Activated T-helper 17 cell treated with anti-CD3 and anti-CD28 coated beads, Interleukin-2, amount 50 U/mL, for 72 hours (primary cell): ENCODE measurements at places on chromosomes 5 and 9. TPM values are rescaled to one million over a fixed set of nuclear protein-coding genes. Genes with fewer than 3 reads are reported as not detected.

KCNN2 gene
- not detected for total RNA-seq

VLDLR gene
- 10.9 TPM for total RNA-seq

IDNK gene
- total RNA-seq = 2.9 TPM

GTF3C5 gene
- 83.3 TPM for total RNA-seq

PRRX2 gene
- total RNA-seq = not detected

PANK3 gene
- 42.0 TPM for total RNA-seq

FBN2 gene
- not detected for total RNA-seq

ABLIM3 gene
- 0.61 TPM for total RNA-seq

RALGPS1 gene
- 2.3 TPM for total RNA-seq

- ATAC-seq = no peak
Measured at GRCh38 chr5:103402851-103403250, 144.3 kb downstream of the MACIR start.

DNA sequence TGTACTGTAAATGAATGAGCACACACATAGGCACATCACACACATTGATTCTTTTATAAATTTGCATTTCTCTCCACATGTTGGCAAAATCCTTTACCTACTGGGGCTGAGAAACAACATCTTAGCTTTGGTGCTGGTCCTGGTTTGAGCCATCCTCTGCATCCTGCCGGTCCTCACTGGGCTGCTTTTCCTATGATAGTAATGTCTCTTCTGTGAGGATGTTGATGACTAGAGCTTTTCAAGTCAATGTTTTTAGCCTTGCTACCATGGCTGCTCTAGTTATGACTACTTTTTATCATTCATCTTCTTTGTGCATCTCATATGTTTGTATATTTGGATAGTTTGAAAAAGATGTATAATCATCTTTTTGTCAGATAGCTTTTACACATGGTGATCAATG lies 280.4 kb upstream of the CD180 start:
- ATAC-seq = no peak

DNA sequence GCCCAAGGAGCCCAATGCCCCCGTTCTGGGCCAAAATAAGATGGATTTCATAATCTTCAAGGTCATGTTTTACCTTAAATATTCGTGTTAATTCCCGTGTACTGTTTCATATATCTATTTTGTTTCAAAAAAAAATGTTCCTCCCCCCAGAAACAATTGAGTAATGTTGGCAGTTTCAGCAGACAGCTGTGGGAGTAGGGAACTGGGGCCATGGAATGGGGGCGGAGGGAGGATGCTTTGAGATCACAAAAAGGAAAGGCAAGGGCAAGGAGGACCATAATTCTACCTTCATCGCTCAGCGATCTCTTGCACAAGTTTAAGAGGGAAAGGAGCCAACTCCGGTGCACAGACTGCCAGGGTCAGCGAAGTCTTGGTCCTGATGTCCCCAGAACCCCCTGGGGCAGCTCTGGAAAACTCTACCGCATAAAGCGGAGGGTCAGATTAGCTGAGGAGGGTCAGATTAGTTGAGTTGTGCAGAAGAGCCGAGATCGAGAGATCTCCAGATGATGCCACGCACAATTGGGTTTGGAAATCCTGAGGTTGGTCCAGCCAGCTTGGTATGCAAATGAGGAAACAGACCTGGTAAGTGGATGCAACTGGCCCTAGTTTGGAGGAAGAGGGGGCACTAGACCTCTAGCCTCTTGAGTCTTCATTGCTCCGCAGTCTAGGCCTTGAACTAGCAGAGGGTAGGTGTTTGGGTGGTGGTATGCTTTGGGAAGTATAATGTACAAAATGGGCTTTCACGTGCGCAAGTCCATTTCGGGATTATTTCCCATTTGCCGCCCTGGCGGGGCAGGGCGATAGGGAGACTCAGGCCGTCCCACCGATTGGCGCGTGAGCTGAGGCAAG lies 24.0 kb downstream of the CDKN2A start:
- no peak for ATAC-seq

DNA sequence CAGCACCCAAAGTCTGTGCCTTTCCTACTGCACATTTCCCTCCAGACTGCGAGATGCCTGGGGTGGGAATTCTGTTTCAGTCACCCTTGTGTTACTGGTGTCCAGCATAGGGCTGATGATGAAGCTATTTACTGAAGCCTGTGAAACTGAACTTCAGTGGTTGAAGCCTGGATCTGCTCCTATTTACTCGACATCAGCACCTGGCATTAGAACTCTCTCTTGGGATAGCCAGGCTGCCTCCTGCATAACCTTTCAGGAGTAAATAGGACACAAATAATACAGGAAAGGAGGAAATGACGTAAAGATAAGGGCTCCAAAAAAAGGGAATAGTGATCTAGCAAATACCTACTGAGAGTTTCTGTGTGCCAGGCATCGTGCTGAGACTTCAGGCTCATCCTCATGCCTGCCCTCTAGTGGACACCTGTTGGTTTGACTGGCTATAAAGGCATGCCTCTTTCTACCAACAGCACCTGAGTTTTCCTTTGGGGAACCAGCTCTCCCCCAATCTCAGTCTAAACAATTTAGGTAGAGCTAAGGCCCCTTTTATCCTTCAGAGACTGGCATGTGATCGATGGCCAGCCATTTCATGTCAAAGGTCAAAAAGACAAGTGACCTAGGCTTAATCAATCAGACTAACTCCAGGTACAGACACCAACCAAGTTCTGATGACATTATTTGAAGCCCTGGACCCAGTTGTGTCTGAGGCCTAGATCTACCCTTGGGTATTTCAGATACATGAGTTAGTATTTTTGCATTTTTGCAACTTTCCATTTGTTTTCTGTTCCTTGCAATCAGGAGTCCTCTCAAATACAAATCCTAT lies 192.1 kb upstream of the TRIM32 start:
- ATAC-seq = peak; percentile 47

- ATAC-seq = no peak
Measured at GRCh38 chr5:128539038-128539429, 989 bp upstream of the FBN2 start.

DNA sequence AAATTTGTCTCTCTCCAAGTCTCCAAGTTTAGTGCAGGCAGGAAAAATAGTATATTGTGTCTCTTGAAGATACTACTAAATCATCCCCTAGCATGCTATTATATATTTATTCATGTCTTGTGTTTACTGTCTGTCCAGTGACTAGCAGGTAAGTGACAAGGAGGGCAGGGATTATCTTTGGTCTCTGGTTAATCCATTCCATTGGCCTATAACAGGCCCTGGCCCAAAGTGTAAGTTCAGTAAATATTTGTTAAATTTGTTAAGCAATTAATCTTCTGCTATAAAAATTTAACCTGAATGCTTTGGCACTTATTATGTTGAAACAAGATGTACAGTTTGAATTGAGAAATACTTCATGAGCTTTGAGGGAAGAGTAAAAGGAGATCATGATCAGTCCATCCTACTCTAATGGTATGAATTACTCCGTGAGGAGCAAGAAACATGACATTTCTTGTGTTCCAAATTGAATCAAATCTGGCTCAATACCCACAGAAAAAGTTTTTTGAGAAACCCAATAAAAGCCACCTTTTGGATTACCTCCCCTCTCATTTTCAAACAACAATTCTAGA lies 219.7 kb downstream of the DTWD2 start:
- ATAC-seq = no peak

GRCh38 chr9:123438821-123439220 lies 82.8 kb downstream of the CRB2 start:
- no peak for ATAC-seq

DNA sequence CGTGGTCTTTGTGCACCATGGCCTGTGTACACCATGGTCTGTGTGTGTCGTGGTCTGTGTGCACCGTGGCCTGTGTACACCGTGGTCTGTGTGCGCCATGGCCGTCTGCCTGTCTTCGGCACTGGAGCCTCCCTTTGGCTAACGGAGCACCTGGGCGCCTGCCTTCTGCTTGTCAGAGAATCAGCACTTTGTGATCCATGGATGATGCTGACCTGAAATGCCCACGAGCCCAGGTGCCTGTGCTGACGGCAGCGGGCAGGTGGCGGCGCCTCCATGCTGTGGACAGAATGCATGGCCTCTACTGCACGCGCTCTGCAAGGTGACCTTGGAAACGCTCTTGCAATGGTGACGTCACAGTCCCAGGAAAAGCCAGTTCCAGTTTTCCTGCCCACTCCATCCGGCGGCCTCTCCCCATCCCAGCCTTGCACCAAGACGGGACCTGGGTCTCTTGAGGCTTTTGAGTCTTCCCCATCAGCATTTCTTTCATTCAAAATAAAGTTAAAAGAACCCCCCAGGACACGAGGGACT lies 14.6 kb downstream of the LCN9 start:
- no peak for ATAC-seq

GRCh38 chr5:115456056-115456455 lies 88.5 kb downstream of the FEM1C start:
- no peak for ATAC-seq

GRCh38 chr9:110143485-110143884 lies 64.5 kb downstream of the C9orf152 start:
- peak; percentile 3 for ATAC-seq

GRCh38 chr5:90014420-90014819 lies 395.1 kb downstream of the CETN3 start:
- no peak for ATAC-seq

GRCh38 chr9:134847752-134848432 lies 32.7 kb upstream of the FCN2 start:
- no peak for ATAC-seq

GRCh38 chr5:9698125-9698826 lies 68.1 kb upstream of the TAS2R1 start:
- no peak for ATAC-seq

GRCh38 chr9:89339807-89340206 lies 21.5 kb downstream of the SECISBP2 start:
- ATAC-seq = peak; percentile 59

DNA sequence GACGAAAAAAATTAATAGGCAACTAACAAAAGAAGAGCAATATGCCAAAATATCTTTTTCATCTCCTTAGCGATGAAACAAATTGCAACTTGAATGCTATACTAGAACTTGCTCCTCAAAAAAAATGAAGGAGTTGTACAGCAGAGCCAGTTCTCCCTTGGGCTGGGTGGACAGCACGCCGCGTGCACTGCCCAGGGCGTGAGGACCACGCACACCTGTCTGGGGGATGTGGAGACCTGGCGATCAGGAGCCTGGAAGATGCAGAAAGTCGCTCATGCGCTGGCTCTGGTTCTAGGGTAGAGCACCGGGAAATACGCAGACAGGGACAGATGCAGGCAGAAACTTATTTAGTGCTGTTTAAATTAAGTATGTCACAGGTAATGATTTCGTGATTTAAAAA lies 342.0 kb upstream of the IRX4 start:
- ATAC-seq = no peak

GRCh38 chr5:156120777-156121176 lies 206.2 kb upstream of the SGCD start:
- ATAC-seq = no peak

DNA sequence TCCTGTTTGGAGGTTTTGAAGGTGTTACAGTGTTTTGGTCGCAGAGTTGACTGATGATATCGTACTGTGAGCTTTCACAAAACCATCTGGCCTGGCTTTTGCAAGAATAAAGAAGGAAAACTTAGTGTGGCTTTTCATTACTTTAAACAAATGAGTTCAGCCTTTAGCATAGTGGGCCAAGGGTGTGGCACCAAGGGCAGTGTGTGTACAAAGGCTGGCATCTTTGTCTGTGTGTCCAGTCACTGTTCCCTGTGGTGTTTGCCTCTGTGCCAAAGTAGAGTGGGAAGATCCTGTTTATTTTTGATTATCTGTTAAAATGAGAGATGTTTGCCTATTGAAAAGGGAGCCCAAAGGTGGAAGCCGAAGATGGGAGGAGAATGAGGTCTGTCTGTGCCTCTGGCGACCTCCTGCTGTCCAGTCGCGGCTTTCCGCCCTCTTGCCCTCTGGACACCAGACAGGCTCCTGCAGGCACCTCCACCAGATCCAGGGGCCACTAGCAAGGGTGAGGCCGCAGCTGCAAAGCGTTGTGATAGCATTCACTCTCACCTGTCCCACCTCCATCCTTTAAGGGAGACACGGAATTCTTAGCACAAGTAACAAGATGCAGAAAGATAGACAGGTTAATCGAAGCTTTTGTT lies 113.7 kb downstream of the TRIO start:
- ATAC-seq = no peak

GRCh38 chr5:51544031-51544785 lies 161.0 kb downstream of the ISL1 start:
- ATAC-seq = no peak

GRCh38 chr5:168647083-168647482 lies 67.9 kb upstream of the PANK3 start:
- no peak for ATAC-seq

- ATAC-seq = no peak
Measured at GRCh38 chr9:136690806-136691261, 3.6 kb upstream of the AGPAT2 start.

DNA sequence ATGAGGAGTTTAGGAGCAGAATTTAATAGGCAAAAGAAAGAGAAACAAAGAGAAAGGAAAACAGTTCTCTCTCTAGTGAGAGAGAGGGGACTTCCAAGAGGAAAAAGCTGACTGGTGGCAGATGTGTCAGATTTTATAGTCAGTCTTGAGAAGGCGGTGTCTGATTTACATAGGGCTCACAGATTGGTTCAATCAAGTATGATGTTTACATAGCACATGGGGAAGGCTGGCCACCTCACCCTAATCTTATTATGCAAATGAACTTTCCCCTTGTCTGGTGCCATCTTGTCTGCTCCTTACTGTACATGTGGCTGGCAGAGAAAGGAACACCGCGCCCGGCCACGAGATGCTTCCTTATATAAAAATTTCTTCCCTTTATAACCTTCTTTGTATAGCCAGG lies 24.7 kb downstream of the UNC13B start:
- no peak for ATAC-seq

DNA sequence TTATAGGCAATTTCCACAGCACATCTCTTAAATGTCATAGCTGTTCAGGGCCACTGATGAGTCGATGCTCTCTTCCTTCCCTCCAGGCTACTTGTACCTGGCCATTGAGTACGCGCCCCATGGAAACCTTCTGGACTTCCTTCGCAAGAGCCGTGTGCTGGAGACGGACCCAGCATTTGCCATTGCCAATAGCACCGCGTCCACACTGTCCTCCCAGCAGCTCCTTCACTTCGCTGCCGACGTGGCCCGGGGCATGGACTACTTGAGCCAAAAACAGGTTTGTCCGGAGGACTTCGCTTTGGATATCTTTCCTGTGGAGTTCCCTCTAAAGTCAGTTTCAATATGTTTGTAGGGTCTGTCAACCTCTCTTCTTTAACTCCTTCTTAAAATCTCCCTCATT lies 84.3 kb downstream of the EQTN start:
- no peak for ATAC-seq

DNA sequence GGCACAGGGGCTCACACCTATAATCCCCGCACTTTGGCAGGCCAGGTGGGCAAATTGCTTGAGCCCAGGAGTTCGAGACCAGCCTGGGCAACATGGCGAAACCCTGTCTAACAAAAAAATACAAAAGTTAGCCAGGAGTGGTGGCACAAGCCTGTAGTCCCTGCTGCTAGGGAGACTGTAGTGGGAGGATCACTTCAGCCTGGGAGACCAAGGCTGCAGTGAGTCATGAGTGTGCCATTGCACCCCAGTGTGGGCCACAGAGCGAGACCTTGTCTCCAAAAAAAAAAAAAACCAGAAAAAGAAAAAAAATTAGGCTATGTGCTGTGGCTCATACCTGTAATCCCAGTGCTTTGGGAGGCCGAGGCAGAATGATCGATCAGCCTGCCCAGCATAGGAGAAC lies 58.5 kb upstream of the EIF4EBP3 start:
- no peak for ATAC-seq

GRCh38 chr5:127838661-127839060 lies 135.5 kb downstream of the CCDC192 start:
- ATAC-seq = peak; percentile 67
